ENCODE measurements at places on chromosomes 1 and 21. TPM values are rescaled to one million over a fixed set of nuclear protein-coding genes. Genes with fewer than 3 reads are reported as not detected.

- H3K27me3 ChIP-seq = no peaks in the 10 kb centered on the region
- no peak overlapping the region for H3K27ac ChIP-seq
- peaks cover 42% of the 10 kb centered on the region for H3K36me3 ChIP-seq
- peaks cover 7% of the 10 kb centered on the region for H3K4me1 ChIP-seq
- H3K4me3 ChIP-seq = no peak overlapping the region
These were observed 38.5 kb downstream of the AGPAT3 start for GRCh38 chr21:43903451-43904091.

DNA sequence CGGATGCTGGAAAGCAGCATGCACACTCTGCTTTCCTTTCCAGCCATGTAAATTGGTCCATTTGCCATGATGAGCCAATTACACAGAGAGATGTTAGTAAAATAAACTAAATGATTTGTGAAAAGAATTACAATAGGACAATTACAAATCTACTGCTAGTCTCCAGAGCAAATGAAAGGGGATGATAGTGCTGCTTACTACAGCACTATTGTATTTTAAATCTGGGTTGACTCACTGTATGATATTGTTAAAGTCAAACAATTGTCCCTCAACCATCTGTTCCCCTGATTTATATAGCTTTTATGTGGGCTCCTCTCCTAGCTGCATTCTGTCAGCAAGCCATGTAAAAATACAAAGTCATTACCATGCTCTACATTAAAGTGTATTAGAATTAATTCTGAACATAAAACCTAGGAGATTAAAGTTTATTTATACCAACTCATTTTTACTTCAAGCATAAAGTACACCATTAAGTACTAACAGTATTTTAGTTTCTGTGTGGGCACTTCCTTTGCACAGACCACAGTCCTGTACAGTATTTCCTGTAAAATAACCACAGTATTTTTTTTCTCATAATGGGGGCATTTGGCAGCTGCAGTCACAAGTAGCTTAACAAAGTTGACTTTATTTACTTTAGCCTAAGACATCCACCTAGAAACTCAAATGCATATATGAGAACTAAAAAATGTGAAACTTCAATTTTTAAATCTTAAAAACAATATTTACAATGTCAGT, 135.8 kb downstream of the VAV3 start:
- no peak overlapping the region for H3K4me3 ChIP-seq
- H3K4me1 ChIP-seq = no peaks in the 10 kb centered on the region
- no peaks in the 10 kb centered on the region for H3K27me3 ChIP-seq
- no peak for ATAC-seq
- H3K27ac ChIP-seq = no peak overlapping the region

Gene ZBTB7B
- 52.8 TPM for total RNA-seq

Gene SELP
- 3.5 TPM for total RNA-seq

Data from gastroesophageal sphincter (tissue), 4 donors.